Activated CD4-positive, alpha-beta T cell treated with anti-CD3 and anti-CD28 coated beads, Interleukin-2, amount 50 U/mL, for 4 hours (primary cell): ENCODE measurements at places on chromosomes 1 and 21.

- no peak for DNase-seq
These were observed 103.0 kb downstream of the KIAA0319L start for GRCh38 chr1:35454176-35454575.

- DNase-seq, result no peak
These were observed 87.8 kb upstream of the NRIP1 start for GRCh38 chr21:15152591-15152990.

DNA sequence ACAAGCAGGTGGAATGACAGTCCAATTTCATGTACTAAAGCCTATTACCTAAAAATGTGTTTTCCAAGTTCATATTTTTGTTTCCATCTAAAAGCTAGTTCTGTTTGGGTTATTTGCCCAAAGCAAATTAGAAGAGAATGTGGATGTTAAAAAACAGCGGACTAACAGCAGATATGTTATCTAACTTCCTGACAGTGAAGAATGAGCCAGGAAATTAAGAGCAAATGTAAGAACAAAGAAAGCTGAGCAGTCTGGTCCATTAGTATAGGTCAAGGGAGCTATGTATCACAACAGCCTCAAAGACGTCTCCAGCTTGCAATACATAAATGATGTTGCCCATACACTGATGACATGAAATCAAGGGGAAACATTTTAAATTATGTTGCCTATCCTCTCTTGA lies 145.5 kb upstream of the PLD5 start:
- no peak for DNase-seq

- no peak for DNase-seq
These were observed 478.2 kb downstream of the NEGR1 start for GRCh38 chr1:71804140-71804539.

DNA sequence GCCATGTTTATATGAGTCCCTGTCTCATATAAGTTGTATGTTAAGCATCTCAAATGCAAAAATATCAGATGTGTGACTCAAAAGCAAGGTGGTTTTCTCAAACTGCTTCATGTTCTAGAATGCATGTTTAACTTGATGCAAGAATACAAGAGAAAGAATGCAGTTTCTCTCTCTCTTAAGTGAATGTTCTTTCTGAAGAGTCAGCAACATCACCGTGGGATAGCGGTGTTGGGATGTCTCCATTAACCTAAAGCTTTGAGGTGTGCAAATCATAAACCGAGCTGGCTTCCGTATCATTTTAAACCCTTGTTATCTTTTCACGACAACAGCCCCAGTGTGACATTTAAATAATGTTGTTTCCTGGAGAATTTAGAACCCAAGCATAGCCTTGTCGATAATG lies 48.4 kb upstream of the TARBP1 start:
- DNase-seq, result no peak

DNA sequence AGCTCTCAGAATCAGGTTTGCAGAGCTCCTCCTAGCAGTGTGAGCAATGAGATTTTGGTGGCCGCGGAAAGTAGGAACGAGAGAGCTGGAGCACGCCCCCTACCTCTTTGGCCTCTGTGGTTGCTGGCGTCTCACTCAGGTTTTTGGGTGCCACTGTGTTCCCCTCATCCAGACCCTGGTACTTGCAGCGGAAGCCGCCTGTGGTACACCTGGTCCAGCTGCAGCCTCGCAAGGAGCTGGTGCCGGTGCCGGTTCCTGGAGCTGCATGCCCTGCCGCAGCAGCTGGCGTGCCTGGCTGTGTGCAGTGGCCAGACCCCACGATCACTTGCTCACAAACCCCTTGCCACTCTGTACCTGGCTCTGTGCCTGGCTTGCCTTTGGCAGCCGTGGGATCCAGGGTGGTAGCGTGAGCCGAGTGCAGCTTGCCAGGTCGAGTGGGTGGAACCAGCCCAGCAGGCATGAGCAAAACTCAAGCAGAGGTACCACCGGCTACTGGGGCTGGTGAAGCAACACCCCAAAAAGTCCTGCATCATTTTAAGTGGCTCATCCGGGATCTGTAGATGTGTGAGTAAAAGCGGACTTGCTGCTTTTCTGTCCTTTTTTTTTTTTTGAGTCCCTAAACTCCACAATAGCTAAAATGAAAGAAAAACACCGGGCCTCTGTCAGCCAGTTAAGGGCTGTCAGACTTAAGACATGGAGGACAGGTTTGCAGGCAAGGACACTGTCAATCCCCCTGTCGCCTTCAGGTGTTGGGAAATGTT lies 844.9 kb downstream of the KCNT2 start:
- DNase-seq, result no peak

GRCh38 chr1:179128520-179128919 lies 46.6 kb downstream of the TOR3A start:
- no peak for DNase-seq

- no peak for DNase-seq
These were observed 44.4 kb downstream of the ZNF697 start for GRCh38 chr1:119603695-119604094.

DNA sequence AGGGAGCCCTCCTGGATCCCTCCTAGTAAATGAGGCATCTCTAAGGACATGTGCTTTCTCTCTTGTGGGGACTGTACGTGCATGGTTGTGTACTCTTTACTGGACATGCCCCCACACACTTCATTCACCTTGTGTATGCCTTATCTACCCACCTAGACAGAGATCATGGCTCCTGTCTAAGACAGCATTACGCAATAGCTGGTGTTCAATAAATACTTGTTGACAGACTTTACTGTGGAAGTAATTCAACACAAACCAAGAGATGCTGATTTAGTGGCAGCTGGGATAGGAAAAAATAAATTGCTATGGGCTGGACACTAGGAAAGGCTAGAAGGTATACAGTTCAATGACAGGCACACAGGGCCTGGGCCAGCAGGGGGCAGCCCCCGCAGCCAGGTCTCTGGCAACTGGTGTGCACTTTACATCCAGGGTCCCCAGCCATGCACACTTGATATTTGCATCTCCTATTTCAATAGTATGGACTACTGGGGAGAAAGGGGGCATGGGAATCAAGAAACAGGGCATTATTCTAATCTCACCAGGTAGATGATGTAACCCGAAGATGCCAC lies 24.2 kb downstream of the TRABD2B start:
- DNase-seq, result no peak

DNA sequence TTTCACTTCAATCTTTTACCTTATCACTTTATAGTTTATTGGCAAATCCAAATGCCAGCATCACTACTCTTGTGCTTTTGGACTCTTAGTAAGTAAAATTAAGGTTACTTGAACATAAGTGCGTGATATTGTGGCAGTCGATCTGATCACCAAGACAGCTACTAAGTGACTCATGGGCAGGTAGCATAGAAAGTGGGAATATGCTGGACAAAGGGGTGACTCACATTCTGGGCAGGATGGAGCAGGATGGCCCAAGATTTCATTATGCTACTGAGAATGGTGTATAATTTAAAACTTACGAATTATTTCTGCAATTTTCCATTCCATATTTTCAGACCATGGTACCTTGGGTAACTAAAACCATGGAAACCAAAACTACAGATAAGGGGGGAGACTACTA lies 120.2 kb downstream of the ROR1 start:
- no peak for DNase-seq

DNA sequence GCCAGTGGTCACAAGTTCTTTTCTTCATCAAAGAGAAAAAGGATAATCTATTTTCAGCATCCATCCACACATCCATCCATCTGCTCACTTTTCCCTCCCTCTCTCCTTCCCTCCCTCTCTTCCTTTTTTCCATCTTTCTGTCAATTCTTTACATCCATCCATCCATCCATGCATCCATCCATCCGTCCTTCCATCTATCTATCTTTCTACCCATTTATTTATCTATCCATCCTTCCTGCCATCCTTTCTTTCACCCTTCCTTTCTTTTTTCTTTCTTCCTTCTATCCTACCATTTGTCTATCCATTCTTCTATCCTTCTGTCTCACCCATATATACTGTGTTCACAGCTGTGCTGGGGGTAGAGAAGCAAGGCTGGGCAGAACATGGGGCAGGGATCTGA lies 212.4 kb upstream of the GALNT2 start:
- DNase-seq, result no peak

- DNase-seq, result no peak
These were observed 47.5 kb upstream of the PWP2 start for GRCh38 chr21:44059710-44060109.

DNA sequence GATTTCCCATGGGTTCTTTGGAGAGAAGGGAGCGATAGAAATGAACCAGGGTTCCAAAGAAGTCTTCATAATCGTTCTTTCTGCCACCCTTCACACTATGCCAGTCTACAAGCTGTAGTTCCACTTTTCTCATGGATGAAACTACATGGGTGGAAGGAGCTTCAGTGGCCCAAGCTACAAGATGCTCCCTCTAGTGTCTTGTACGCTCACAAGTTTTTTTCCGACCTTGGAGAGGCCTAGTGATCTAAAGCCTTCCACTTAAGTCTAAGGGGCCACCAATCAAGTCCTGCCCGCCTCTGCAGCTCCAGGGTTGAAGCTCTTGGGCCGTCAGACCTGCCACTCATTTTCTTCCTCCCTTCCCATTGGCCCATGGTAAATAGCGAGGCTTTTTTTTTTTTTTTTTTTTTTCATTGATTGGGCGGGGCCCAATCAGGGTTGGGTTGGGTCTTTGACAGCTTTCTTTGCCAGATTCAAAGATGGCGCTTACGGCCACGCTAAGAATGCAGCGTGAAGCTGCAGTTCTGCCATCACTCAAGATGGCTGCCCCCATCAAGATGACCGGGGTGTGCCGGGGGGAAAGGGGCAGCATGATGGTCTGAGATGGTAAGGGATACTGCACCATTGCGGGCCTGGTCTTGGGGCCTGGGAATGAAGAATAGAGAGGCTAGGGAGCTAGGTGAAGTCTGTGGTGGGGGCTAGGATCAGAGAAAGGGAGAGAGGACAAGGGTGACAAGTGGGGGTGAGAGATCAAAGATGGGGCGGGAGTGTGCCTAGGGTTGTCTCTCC lies at the start of gene TOMM40L:
TSS of gene TOMM40L (plus strand) at position 527 of the 786 bp plus-strand sequence. CDS start 430 bp downstream, outside the sequence.
- DNase-seq, result peak; percentile 83

DNA sequence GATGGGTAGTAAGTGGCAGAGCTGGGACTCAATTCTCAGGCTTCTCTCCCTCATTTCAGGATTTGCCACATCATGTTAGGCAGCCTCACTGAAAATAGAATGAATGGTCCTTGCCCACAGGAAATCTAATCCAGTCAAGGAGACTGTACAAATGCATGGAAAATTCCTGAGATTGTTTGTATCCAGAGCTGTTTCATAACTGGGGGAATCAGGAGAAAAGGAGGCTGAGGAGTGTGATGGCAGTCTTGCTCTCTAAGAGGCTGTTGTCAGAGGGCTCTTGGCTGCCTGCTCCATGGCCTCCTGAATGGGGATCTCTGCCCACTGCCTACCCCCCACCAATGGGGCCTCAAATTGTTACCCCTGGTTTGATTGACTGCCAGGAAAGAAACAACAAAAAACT lies 141.9 kb upstream of the TNR start:
- DNase-seq, result no peak

- peak; percentile 68 for DNase-seq
These were observed at the start of gene BATF3 for GRCh38 chr1:212699625-212700222. Gene BATF3, minus strand, starts transcription at chr1:212699840. Its CDS starts 78 bp downstream, at chr1:212699762.

DNA sequence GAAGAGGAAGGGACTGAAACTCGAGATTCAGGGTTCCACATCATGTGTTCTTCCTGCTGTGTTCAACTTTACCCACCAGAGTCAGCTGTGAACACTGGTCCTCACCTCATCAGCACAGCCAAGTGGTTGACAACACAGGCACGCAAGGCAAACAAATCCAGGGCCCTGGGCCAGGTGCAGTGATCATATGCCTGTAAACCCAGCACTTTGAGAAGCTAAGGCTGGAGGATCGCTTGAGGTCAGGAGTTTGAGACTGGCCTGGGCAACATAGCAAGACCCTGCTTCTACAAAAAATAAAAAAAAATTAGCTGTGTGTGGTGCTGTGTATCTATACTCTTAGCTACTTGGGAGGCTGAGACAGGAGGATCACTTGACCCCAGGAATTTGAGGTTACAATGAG lies 8.4 kb upstream of the XKR8 start:
- no peak for DNase-seq

- no peak for DNase-seq
These were observed 21.0 kb downstream of the CNIH4 start for GRCh38 chr1:224377676-224378006.

GRCh38 chr1:235054466-235054865 lies 74.2 kb downstream of the TOMM20 start:
- no peak for DNase-seq

- no peak for DNase-seq
These were observed 18.1 kb upstream of the COL18A1 start for GRCh38 chr21:45386728-45387371.

DNA sequence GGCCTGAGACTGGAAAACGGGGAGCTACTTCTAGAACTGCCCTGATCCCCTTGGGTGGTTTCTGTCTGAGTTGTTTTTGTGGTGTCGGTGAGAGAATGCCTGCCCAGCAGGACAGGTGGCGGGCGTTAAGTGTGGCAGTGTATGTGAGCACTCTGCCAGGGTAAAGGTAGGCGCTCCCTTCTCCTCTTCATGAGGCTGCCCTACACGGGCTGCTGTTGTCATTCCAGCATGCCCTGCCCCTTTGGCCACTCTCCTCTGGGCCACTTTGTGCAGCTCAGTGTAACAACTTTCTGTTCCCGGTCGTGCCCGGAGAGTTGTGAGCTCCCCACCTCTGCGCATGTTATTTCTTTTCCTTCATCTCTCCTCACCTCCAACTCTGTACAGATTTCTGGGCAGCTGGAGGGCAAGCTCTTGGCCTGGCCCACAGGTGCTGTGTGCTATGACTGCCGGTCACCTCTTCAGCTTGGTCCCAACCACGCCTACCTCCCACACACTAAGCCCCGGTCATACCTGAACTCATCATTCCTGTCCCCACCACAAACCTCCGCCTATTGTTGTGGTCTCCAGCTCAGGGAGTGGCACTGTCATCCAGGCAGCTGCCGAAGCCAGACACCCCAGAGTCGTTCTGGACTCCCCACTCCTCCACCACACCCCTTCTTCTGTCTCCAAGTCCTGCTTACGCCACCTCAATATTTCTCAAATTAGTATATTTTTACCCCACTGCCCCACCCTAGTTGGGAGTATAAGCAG lies 69.0 kb downstream of the GADD45A start:
- no peak for DNase-seq

GRCh38 chr1:221527886-221528624 lies 213.8 kb downstream of the DUSP10 start:
- no peak for DNase-seq

GRCh38 chr1:20366056-20366462 lies 75.4 kb downstream of the VWA5B1 start:
- no peak for DNase-seq

DNA sequence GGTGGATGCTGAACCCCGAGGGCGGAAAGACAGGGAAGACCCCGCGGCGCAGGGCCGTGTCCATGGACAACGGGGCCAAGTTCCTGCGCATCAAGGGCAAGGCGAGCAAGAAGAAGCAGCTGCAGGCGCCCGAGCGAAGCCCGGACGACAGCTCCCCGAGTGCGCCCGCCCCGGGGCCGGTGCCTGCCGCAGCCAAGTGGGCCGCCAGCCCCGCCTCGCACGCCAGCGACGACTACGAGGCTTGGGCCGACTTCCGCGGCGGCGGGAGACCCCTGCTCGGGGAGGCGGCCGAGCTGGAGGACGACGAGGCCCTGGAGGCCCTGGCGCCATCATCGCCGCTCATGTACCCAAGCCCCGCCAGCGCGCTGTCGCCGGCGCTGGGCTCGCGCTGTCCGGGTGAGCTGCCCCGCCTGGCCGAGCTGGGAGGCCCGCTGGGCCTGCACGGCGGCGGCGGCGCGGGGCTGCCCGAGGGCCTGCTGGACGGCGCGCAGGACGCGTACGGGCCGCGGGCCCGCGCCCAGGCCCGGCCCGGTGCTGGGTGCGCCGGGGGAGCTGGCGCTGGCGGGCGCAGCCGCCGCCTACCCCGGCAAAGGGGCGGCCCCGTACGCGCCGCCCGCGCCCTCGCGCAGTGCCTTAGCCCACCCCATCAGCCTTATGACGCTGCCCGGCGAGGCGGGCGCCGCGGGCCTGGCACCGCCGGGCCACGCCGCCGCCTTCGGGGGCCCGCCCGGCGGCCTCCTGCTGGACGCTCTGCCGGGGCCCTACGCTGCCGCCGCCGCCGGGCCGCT lies 20.7 kb downstream of the FOXO6 start:
- no peak for DNase-seq
